ENCODE measurements at places on chromosomes 11 and 22.

DNA sequence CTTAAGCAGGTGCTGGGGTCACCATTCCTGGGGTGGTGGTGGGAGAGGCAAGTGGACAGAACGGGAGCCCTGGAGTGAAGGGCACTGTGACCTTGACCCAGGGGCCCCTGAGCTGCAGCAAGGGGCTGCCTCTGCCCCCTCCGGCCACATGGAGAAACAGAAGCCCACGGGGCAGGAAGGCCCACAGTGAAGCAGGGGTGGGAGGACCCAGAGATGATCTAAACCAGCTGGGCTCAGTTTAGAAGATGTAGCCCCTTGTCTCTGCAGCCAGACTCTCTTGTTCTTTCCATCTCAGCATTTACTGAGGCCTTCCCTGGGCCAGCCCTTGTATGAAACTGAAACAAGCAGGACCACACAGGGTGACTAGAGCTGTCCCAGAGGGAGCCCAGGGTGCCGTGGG is 30.5 kb downstream of the WNT11 start:
- DNase-seq = no peak

- DNase-seq = no peak
Observed at GRCh38 chr11:101759771-101760450, 154.9 kb upstream of the CEP126 start.

GRCh38 chr11:57549983-57550382 is 12.6 kb downstream of the SMTNL1 start:
- no peak for DNase-seq

DNA sequence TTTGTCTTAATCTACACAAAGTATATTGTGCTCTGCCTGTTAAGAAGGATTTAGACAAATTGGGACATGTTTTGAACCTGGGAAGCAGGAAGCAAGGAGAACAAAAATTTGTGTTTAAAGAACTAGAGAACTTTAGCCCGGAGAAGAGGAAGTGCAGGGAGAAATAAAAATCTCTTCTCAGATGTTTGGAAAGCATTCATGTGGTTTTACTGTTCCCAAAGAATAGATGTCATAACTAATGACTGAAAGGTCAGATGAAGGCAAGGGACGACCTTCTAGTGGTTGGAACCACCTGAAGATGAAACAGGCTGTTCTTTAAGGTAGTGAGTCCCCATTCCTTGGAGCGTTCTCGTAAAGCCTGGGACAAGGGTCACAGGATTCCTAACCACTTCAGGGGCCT is 38.3 kb downstream of the IRAG1 start:
- no peak for DNase-seq

- no peak for DNase-seq
Observed at GRCh38 chr22:24948356-24949202, 2.1 kb upstream of the LHFPL7 start.

GRCh38 chr11:134206185-134206584 is 17.6 kb downstream of the NCAPD3 start:
- no peak for DNase-seq

DNA sequence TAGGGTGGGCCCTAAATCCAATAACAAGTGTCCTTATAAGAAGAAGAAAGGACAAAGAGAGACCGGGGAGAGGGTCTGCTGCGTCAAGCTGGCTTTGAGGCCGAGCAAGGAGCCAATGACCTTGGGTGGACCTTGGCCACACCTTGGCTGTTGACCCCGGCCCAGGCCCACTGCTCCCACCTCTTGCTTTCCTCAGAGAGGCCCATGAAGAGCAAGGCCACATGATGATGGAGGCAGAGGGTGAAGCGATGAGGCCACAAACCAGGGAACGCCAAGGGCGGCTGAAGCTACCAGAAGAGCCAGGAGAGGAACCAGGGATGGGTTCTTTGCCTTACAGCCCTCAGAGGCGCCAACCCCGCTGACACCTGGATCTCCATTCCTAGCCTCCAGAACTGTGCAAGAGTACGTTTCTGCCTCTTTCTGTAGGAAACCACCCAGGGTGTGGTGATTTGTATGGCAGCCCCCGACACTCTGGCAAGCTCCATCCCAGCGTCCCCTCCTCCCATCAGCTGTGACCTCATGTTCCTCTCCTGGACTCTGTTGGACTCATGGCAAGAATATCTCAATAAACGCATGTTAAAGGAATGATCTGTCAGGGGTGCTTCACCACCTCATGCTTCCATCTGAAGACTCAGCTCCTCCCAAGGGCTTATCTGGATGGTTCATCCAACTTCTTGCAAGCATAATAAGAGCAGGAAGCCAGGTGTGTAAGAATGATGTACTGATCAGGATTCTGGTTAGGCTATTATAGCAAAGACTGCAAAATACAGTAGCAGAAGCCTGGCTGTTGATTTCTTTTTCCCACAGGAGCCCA is 41.6 kb upstream of the LINC01488 start:
- DNase-seq = no peak

GRCh38 chr22:17655289-17655688 is 16.7 kb downstream of the BCL2L13 start:
- DNase-seq = no peak

DNA sequence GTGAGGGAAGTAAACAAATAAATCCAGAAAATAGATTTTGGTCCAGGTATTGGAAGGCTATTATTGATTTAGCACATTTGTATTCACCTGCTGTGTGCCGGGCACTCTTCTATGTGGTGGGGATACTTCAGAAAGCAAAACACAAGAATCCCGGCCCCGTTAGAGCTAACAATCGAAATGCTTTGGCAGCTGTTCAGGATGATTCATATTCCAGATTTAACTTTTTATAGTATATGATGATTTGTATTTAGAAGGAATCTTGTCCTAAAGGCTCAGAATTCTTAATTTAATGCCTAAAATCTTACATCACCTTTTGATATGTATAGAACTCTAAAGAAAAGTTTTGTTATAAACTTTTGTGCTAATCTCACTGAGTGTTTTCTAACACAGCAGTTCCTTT is 28.0 kb downstream of the ZC3H12C start:
- no peak for DNase-seq

DNA sequence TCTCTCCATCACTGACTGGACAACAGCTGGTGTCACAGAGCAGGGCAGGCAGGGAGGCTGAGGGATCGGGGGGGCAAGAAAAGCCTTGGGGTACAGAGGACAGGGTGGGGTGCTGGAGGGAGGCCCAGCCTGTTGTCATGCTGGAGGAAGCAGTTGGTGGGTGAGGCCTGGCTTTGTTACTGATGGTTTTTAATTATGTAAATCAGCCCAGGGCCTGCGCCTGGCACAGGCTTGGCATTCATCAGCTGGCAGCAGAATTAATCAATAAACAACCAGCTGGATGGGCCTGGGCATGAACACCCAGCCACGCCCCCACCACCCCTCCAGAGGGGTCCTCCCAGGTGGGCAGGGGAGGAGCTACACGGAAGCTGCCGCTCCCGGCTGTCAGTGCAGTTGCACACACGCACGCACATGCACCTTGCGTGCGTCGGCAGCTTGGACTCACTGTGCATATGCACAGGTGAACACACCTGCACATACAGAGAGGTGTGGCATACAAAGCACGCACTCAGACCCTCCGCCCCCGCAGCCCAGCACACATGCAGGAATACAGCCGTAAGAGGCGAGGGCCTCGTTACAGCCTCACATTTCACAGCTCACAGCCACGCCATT is 21.3 kb upstream of the ELFN2 start:
- DNase-seq = no peak

GRCh38 chr11:110141812-110142211 is 48.6 kb downstream of the ZC3H12C start:
- no peak for DNase-seq

DNA sequence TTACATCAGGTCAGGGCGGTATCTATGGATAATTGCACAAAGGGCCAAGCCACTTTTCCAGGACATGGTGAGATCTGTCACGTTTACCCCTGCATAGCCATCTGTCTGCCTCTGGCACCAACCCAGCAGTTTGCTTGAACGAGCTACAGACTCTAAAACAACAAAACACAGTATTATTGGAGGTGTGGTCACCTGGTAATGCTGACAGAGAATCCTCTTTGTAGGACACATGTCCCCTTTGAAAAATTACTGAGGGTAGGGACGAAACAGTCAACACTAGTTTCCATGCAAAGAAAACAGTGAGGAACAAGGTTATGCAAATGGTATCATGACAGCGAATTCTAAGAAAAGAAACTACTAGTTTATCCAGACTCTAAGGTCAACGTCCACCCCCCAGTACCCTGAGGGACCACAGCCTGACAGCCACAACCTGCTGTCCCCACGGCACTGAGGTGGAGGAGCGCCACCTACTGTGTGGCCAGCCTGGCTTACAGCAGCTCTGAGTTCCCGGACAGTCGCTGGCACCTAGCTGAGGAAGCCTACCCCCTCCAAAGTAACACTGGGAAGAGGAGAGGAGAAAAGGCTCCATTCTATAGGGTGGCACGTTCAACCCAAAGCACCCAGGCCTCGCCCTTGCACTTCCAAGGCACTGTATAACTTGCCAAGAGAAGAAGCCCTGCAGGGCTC is 117.4 kb upstream of the BID start:
- no peak for DNase-seq

- no peak for DNase-seq
Observed at GRCh38 chr11:355581-356458, 13.5 kb upstream of the B4GALNT4 start.

DNA sequence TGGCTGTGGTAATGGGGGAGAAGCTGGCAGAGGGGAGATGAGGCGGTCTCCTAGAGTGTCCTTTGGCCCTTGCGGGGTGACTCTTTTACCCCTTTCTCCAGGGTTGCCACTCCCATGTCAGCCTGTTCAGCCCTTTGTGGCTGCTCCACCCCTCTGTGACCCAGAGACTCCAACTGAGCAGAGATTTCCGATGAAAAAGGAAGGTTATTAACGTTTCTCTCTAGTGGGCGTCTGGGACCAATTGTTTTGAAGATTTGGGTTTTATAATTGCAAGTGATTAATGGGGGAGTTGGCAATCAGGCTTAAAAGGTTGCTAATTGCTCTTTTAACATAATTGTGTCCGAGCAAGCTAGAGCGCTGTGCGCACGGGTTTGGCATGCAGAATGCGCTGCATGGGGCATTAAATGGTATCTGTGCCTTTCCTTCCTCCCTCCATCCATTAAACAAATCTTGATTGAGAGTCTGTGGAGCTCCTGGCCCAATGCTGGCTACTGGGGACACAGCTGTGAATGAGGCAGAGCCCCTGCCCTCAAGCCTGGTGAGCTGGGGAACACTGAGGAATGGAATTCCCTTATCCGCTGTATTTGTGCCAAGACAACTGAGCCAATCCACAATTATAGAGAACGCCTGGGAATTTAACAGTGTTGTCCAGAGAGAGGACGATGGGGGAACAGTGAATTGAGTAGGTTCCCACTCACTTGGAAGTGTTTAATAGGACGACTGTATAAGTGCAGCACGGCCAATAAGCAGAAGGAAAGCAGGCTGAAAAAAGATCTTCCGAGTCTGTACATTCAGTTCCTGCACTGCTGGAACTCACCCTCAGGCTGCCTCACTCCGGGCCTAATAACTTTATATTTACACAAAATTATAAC is 295.9 kb downstream of the MIAT start:
- DNase-seq = no peak

DNA sequence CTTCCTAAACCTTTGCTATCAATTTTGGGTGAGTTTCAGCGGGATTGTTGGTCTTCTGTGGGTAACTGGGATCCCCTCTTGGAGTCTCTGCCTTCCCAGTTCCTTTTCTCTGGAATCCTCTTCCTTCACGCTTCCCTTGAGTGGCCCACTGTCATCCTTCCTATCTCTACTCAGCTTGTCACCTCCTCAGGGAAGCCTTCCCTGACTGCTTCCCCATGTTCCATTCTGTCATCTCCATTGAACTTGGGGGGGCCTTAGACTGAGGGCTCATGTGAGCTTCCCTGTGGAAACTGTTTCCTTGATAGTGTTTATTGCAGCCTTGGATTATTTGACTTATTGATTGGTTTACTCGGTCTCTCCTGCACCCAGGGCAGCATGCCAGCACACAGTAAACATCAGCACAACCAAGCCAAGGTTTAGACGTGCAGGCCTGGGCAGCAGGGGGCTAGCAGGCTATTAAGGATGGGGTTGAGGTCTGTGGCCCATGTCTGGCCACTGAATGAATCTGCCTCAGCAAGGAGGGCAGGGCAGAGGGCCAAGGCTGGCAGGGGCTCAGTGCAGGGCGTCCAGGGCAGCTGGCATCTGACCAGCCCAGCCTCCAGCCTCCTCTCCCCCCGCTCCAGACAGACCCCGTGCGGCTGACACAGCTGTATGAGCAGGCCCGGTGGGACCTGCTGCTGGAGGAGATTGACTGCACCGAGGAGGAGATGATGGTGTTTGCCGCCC is 7.2 kb downstream of the TRPT1 start:
- no peak for DNase-seq

DNA sequence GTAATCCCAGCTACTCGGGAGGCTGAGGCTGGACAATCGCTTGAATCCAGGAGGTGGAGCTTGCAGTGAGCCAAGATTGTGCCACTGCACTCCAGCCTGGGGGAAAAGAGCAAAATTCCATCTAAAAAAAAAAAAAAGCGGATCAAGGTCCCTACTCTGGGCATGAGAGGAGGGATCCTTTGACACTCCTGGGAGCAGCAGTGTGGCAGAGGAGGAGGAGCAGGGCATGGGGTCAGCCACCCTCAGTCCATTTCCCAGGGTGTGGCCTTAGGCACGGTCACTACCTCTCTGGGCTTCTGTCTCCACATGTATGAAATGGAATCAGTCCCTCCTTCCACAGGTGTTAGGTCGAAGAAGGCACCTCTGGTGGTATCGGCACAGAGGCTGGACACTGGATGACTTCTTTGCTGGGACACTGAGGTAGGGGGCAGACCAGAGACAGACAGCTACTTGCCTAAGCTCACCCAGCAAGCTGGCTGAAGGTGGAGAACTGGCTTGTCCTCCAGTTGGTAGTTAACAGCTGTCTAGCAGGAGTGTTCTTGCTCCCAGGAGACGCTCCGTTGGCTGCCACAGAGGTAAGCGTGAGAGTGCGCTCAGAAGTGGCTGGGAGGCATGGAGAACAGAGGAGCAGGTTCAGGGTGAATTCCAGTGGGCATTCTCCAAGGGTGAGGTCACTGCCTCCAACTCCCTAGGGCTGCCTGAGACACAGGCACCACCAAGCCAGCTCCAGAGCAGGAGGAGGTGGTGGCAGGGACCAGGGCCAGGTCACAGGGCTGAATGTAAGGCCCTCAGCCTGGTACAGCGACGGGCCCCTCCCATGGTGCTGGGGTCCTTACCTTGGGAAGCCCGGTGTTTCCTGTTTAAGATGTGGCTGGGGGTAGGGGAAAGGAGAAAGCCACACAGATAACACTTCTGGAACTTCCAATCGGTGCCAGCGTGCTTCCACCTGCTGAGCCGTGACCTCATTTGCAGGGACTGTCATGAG is 19.5 kb downstream of the TXN2 start:
- DNase-seq = no peak

DNA sequence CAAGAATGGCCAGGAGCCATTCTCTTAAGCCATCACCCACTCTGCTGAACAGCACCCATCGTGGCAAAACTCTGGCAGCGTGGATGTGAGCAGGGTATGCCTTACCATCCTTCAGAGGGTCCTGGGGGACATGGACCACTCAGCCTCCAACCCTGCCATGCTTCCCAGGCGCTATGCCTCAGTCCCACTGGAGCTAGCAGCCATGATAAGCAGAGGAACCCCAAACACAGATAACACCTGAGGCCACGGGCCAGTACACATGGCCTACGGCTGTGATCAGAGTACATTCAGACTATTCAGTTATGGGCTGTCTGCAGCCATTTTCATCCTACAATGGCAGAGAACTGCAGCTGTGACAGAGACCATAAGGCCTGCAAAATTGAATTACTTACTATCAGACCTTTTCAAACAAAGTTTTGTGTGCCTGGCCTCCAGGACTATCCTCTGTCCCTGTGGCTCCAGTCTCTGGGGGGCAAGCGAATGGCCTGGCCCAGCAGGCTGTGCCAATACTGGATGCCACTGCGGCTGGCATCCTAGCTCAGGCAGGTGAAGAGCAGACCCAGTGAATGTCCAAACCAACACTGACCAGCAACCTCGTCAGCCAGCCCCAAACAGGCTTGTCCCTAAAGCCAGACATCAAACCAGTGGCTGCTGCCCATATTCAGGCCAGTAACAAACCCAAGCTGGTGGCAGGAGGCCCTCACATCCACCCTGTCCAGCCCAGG is 6.9 kb downstream of the ARVCF start:
- no peak for DNase-seq
